Esophagus muscularis mucosa (tissue), 4 donors: ENCODE measurements at places on chromosomes 7 and 10.
A peak's percentile ranks its signal among the peaks of the same experiment; 100 is the strongest.

DNA sequence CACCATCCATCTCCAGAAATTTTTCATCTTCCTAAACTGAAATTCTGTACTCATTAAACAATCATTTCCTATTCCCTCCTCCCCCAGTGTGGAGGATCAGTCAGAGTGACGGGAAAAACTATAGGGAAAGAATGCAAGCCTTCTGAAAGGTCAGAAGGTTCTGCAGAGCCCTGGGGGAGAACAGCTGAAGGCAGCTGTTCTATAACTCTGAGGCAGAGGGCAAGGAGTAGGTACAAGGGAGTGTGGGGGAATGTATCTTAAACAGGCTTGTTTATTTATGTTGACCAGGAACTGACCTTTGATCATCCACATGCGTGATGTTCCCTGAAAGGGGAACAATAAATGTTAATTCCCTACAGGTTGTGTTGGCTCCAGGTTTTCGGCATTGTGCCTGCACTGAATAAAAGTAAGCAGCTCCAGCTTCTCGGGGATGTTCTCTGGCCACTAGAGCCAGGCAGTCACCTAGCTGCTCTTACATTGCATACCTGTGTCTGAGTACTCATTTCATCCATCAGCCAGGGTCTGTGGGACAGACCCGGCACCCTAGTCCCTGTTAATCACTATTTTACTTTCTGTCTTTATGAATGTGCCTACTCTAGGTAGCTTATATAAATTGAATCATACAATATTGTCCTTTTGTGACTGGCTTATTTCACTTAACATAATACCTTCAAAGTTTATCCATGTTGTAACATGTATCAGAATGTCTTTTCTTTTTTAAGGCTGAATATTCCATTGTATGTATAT is 5.8 kb downstream of the IFIT1 start:
- DNase-seq: peak; percentile 60

DNA sequence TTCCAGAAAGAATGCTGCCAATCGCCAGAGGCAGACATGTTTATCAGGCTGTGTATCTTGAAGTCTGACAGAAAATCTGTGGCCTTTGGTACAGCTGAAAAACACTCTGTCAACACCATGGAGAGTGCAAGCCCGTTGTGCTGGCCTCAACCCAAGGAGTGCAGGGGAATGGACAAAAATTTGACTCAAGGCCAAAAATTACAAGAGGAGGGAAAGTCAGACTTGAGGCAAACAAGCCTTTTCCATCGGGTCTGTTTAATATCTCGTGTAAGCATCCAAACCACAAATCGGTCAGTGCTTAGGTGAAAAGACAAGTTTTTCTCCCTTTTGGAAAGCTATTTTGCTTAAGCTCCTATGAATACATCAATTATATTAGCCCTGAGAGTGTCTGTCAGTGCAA is 305.3 kb upstream of the NFE2L3 start:
- no peak for DNase-seq

GRCh38 chr7:78081888-78082287 is 283.3 kb downstream of the PHTF2 start:
- DNase-seq: no peak

GRCh38 chr7:113444261-113444660 is 325.9 kb upstream of the SMIM30 start:
- no peak for DNase-seq

GRCh38 chr10:77162697-77163096 is 474.9 kb downstream of the KCNMA1 start:
- DNase-seq: no peak

DNA sequence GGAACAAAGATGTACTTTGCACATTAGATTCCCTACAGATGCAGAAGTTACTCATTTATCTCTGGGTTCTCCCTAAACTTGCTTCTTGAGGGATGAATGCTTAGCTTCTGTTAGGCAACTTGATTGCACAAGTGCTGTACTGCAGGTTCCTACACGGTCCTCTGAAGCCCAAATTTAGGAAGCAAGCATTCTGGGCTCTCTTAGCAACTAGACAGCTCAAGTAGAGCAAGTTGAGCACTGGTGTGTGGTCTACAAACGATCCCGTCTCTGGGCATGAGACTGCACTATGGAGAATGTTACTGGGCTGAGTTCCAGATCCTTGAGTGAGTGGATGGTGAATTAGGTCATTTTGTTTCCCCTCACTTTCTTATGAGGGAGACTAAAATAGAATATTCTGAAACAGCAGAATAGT is 14.3 kb downstream of the SEMA3D start:
- DNase-seq: no peak

DNA sequence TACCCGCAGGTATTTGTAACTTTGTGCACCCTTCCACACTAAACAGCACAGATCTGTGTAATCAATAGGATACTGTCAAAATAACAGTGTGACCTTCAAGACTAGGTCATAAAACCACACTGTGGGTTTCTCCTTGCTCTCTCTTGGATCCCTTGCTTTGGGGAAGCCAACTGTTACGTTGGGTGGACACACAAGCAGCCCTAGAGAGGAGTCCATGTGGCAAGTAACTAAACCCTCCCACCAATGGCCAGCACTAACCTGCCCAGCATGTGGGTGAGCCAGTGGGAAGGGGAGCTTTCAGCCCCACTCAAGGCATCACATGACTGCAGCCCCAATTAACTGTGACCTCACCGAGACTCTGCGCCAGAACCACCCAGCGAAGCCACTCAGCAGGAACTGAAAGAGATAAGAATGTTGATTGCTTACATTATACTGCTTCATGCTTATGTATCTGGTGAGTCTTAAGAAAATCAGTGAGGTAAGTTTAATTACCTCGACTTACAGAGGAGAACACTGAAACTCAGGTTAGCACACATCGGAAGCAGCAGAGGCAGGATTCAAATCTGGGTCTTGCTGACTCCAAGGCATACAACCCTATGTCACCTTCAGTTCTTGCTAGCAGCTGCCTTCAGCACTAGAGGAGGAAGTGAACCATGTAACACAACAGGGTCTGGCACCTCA is 9.4 kb upstream of the ZC3HAV1 start:
- DNase-seq: no peak

DNA sequence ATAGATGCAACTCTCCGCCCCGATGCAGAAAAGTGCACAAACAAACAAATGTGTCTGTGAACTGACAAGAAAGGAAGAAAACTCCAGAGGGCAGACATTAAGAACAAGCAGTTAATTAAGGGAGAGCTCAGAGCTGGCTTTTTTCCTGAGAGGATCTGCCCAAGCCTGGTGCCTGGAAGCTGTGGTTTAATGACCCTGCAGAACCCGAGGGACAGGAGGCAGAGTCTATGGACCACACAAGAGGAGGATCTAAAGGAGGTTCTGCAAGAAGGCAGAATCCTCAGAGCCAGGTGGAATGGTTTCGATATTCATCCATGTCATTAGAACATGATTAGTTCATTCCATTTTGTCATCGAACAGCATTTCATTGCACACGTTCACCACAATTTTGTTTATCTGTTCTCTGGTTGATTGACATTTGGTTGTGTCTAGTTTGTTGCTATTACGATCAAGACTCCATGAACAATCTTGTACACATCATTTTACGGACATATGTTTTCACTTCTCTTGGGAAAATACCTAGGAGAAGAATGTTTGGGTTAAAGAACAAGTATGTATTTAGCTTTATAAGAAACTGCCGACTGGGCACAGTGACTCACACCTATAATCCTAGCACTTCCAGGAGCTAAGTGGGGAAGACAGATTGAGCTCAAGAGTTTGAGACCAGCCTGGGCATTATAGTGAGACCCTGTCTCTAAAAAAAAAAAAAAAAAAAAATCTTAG is 560.2 kb downstream of the CALN1 start:
- DNase-seq: no peak

DNA sequence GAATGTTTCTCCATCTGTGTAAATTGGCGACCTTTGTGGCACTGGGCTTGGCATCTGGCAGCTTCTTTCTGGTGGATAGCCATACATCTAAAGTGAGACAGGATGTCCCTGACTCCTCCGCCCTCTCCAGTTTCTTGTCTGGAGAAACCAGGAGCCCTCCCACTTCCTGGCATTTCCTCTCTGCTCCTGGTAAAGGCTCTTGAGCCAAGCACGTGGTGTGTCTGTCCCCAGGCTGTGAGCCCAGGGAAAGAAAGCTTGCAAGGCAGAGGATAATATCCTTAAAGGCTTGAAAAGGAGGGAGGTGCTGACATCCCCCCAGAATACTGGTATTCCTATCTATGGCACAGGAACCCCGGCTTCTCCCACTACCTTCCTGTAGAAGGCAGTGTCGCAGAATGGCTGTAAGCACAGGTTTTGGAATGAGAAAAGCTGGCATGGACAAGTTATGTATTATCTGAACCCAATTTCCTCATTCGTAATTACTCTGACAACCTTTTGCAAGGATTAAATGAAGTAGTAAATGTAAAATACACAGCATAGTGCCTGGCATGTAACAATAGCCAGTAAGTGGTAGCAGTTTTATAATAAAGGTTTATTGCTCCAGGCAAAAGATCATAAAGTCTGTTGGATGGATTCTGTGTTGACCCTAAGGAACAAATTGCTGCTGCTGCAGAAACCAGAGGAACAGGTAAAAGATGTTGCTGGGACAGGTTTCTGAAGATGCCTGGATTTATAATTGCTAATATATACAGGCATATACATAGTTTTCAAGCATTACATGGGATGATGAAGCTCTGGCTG is 11.8 kb upstream of the ACSL5 start:
- no peak for DNase-seq

- DNase-seq: no peak
These were observed 51.8 kb upstream of the FAM133B start for GRCh38 chr7:92641921-92642511.

GRCh38 chr10:121698902-121699301 is 100.7 kb upstream of the FGFR2 start:
- DNase-seq: no peak

DNA sequence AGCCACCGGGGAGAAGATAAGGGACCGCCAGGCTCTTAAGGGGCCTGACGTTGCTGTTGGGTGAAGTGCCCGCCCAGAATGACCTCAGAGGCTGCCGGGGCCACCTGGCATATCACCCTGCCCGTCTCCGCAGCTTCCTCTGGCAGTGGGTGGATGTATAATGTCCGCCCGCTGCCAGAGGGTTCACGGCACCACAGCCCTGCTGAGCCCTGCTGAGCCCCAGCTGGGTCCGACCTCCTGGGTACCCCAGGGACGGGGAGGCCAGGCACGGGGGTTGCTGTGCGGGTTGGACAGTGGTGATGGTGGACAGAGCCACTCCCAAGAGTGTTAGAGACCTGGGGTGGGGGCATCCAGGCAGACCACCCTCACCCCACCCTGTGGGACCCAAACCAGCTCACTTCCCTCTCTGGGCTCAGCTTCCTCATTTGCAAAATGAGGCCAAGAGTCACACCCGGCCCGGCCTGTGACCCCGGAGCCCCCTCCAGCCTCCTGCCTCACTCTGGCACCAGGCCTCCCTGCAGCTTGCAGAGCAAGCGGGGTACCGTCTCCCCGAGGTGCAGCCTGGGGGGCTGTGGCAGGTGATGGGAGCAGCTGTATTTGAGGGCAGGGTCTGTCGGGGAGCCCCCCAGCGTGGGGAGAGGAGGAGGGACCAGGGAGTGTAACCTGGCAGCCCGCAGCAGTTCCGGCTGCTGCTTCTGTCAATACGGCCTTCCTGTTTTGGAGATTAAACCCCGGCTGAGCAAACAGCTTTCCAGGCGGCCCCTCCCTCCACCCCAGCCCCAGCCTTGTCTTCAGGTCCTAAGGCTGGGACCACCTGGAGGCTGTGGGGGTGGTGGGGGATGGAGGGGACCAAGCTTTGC is 8.4 kb upstream of the LFNG start:
- DNase-seq: no peak

DNA sequence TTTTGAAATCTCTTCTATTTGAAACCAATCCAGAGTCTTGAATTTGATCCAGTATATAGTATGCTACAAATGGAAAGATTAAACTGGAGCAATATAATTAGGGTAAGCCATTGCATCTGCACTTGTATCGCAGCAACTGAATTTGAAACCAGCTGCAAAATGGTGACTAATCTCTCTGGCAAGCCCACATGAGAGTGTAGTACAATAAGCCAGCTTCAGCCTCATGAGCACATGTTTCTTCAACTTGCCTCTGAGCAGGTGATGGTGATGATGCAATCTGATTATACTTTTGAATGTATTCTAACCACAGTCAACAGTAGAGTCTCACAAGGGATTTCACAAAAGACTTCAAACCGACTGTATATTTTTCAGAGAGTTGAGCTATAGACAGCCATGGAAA is 829 bp upstream of the RPA3 start:
- no peak for DNase-seq

GRCh38 chr10:6236349-6237198 is 33.8 kb downstream of the PFKFB3 start:
- DNase-seq: no peak

GRCh38 chr10:17655567-17656146 is 11.7 kb downstream of the STAM start:
- DNase-seq: no peak

DNA sequence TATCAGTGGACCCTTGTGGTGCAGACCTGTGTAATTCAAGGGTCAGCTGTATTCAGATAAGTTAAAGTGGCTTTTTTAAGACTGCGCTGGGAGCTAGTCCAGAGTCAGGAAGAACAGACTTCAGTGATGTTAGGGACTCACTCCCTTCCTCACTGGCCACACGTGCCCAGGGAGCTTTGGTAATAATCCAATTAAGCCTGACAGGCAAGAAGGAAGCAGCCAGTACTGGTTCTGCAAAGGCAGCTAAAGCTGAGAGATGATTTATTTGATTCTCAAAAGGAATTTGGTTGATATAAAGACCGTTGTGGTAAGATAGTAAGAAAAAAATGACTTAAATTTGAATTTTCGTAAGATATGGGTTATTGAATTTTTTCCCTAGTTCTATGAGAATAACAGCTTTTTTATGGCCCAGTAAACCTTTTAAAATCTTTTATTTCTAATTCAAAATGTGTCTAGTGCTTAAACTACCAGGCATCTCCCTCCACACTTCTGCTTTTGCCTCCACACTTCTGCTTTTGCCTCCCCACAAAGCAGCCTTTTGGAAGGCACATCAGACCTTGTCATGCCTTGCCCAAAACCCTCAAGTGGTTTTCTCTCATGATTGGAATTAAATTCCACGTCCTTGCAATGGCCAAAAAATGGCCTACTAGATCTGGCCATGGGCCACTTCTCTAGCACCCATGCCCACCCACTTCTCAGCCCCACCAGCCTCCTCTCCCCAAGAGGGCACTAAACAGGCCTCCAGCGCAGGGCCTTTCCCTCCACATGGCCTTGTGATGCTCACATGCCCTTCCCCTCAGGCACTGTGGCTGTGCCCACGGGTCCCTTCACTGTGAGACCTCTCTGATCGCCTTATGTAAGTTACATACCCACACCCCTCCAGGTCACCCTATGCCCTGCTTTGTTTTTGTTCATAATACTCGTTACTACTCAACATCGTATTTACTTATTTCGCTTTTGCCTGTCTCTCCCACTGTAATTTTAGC is 92.5 kb downstream of the POU6F2 start:
- DNase-seq: no peak

- DNase-seq: no peak
These were observed 764.8 kb upstream of the ZNF722 start for GRCh38 chr7:63233881-63234280.

DNA sequence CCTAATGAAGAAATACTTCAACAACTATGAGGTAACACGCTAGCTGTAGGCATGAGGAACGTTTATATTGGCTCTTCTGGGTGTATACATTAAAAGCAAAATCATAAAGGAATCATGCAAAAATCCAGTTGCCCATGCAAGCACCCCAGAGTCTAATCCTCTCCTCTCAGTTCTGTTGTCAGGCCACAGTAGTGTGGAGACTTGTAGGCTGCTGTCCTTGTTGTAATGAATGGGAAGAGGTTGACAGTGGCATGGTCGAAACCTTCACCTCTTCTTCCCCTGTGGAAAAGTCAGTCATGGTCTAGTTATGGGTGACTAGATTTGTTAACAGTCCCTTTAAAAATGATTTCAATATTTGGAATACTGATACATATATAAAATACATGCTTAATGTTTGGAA is 121.3 kb downstream of the CNOT4 start:
- DNase-seq: no peak

GRCh38 chr10:93580828-93581227 is 14.4 kb downstream of the FFAR4 start:
- DNase-seq: no peak
